ENCODE measurements at places on chromosomes 7 and 10.

GRCh38 chr10:74234569-74234968, 83.5 kb downstream of the ADK start:
- DNase-seq: no peak

- DNase-seq: no peak
Measured at GRCh38 chr7:37415629-37416028, 33.0 kb downstream of the ELMO1 start.

DNA sequence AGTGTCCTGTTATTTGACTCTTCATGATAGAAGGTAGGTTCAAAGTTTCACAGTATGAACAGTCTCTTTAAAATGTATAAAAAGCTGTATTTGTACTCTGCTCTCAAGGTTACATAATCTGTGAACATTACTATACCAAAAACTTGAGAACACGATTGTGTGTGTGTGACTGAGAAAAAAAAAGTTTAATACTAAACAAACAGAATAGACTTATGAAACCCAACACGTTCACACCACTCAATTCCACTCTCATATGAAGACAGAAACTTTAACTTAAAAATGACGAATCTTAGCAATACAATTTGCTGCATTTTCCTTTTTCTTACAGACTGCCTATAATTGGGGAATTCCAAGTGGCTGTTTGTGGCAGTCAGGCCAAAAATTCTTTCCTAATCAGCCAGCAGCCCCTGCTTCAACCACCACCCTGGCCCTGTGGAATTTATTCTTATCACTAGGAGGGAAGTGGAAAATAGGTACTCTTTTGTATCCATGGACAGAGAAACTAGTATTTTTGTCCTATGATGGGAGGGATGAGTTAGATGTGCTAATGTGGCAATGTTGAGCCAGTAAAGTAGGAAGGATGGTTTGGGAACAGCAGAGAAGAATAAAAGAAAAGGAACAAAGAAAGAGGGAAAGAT, 42.8 kb downstream of the MINDY3 start:
- no peak for DNase-seq

DNA sequence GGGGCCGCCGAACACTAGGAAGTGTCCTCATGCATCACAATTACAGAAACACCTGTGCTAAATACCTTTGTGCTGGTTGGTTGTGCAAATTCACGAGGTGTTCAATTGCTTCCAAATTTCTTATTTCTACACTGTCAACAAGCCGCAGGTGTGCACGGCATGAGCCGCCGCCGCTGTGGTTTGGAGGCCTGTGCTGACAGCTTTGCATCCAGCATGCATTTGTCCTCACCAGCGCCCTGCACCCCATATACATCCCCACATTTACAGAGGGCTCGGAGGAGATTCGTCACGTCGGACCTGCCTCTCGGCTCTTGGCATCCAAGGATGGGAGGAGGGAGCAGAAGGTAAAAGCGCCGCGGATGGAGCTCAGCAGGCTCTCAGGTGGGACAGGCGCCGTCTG, 305.3 kb upstream of the MKI67 start:
- no peak for DNase-seq

DNA sequence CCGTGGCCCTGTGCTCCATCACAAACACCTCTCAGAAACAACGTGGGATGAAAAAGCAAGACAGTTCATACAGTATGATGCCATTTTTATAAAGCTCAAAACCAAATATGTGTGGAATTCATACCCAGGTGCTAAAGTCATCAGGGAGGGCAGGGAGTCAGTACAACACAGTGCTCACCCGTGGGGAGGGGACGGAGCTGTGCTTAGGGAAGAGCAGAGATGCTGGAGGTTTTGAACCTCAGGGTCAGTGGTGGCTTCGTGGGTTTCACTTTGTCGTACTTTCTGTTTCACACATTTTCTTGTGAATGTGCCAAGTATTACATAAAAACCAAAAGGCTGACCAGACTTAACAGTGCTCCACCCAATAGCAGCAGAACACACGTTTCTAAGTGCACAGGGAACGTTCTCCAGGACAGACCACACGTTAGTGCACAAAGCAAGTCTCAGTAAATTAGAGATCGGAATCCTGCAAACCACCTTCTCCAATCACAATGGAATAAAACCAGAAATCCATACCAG, 21.2 kb downstream of the ZMIZ2 start:
- no peak for DNase-seq

DNA sequence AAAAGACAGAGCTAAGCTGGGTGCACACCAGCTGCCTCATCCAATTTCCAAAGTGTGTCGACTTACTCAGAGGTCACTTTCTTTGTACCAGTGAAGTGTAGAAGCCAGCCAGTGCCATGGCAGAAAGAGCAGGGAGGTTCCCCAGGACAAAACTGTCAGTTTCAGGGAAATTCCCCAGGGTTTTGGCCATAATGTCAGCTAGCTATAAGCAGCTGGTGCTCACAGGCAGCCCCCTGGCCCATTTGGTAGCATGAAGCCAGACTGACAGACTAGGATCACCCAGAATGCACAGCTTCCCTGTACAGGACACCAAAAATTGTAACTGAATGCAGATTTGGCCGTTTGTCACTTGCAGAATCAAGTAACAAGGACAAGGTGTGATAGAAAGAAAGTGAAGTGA, 28.6 kb downstream of the MRPL32 start:
- no peak for DNase-seq

All from LNCaP clone FGC (cell line).